ENCODE measurements at places on chromosomes 2 and 18.

DNA sequence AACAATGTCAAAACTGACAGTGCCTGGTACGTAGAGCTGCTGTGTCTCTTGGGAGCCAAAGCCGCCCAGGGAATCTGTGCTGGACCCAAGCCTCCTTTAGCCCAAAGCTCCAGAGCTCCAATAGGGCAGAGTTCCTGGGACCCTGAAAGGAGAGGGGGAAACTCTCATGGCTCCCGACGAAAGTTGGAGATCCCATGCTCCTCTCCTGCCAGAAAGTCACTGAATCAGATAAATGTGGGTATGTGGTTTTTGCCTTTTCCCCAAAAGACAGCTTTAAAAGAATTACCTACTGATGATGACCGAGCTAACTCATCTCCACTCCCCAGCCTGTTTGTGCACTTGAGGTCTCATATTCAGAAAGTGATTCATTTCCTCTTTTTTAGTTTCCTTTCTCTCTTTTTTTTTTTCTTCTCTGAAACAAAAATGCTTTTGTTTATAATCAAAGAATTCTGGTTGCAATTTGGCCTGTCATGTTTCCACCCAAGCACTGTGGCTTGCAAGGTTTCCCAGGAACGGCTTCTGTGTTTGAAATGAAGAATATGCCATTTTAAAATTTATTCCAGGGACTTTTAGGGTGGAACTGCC is 14.1 kb upstream of the PMAIP1 start:
- peaks cover 41% of the 10 kb centered on the region for H3K4me1 ChIP-seq
- peak; percentile 53 for DNase-seq
- H3K36me3 ChIP-seq, result no peaks in the 10 kb centered on the region
- H3K4me3 ChIP-seq, result peak overlapping the region; percentile 47

GRCh38 chr2:210233487-210233886 is 8.2 kb upstream of the ACADL start:
- no peak overlapping the region for H3K27ac ChIP-seq
- H3K4me1 ChIP-seq, result no peaks in the 10 kb centered on the region
- H3K36me3 ChIP-seq, result no peaks in the 10 kb centered on the region
- H3K4me3 ChIP-seq, result no peak overlapping the region
- no peak for DNase-seq

DNA sequence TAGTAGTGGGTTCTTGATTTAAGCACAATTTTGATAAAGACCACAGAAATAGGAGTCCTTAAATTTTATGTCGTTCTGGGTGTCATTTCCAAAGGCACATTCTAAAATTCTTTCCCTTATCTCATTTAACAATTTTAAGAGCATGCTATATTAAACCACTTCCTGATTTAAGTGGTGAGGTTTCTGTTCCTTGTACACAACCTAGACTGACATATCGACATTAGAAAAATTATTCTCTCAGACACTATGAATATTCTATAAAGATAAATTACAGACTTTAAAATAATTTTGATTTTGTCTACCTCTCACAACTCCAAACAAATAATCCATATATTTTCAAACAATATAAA is 923.8 kb downstream of the LRP1B start:
- H3K27ac ChIP-seq, result no peak overlapping the region
- no peak for DNase-seq
- no peaks in the 10 kb centered on the region for H3K36me3 ChIP-seq

DNA sequence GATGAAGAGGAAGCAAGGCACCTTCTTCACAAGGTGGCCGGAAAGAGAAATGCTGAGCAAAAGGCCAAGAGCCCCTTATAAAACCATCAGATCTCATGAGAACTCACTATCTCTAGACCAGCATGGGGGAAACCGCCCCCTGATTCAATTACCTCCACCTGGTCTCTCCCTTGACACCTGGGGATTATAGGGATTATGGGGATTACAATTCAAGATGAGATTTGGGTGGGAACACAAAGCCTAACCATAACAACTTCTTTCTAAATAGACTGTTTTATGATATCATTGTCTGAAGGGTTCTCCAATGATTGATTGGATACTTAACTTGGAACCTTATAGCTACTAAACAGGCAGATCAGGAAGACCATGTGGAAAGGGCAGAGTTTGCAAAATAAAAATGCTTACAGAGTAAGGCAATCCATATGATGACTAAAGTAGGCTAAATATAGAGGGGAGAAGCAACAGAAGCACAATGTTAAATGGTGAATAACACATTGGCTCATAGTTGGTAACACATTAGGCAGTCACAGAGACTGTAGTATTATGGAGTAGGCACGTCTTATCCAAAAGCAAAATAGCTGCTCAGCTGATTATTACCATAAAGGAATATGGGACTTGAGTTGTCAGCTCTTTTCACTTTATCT is 179.0 kb downstream of the BARD1 start:
- no peaks in the 10 kb centered on the region for H3K4me1 ChIP-seq
- no peaks in the 10 kb centered on the region for H3K27me3 ChIP-seq
- H3K27ac ChIP-seq, result no peak overlapping the region
